HT-29 (cell line): ENCODE measurements at places on chromosomes 5 and 9. TPM values are rescaled to one million over a fixed set of nuclear protein-coding genes. Genes with fewer than 3 reads are reported as not detected.

MLANA gene
- not detected in 2 replicates for total RNA-seq

TAF11L5 gene
- total RNA-seq = not detected in 2 replicates

NPR3 gene
- total RNA-seq = not detected in 2 replicates

LCN15 gene
- 0.60 TPM in 1 of 2 replicates, not detected in the other for total RNA-seq

CETN3 gene
- total RNA-seq = 6.9 and 7.1 TPM in 2 replicates

PCDHGA2 gene
- 0.03 and 0.05 TPM in 2 replicates for total RNA-seq

PPP2R2B gene
- 0.03 and 0.08 TPM in 2 replicates for total RNA-seq

ANKRD18A gene
- 1.3 and 1.9 TPM in 2 replicates for total RNA-seq

CYLC2 gene
- not detected in 2 replicates for total RNA-seq

HRH2 gene
- total RNA-seq = not detected in 2 replicates

LCN1 gene
- not detected in 2 replicates for total RNA-seq

SPACA9 gene
- total RNA-seq = 1.3 and 1.4 TPM in 2 replicates

PCDH12 gene
- not detected in 2 replicates for total RNA-seq

- DNase-seq = no peak
Observed at GRCh38 chr5:95861221-95861863, 38.8 kb upstream of the GLRX start.

GRCh38 chr9:129624168-129624759 lies 1.7 kb upstream of the NTMT1 start:
- peak; percentile 72 for DNase-seq

GRCh38 chr9:93886911-93887310 lies 68.2 kb downstream of the BARX1 start:
- DNase-seq = no peak

DNA sequence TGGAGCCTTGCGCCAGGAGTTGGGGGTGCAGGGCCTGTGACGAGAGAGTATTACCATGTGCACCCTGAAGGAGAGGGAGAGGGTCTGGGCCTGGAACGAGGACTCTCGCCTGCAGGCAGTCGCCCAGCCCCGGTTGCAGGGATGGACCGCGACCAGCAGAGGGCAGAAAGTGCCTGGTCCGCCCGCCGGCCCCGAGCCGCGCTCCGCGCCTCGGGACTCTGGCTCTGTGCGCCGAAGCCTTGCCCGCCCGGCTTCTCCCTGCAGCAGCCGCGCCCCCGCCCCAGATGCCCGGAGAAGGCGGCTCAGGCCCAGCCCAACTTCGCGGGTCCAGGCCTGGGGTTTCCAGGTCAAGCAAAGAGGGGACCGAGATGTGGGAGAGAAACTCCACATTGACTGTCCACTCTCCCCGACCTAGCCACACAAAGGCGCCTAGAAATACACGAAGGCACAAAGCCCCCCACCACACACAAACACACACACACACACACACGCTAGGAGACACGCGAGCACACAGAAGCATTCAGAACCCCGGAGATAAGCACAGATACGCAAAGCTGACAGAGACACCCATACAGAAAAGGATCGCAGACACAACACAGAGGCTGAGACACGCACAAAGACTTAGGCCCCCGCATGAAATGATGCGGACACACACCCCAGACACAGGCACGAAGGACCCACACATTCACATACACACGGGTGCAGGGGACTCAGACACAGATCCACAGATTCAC lies 2.0 kb upstream of the LMX1B start:
- DNase-seq = peak; percentile 67

GRCh38 chr5:132220491-132220890 lies 7.2 kb downstream of the P4HA2 start:
- DNase-seq = no peak

DNA sequence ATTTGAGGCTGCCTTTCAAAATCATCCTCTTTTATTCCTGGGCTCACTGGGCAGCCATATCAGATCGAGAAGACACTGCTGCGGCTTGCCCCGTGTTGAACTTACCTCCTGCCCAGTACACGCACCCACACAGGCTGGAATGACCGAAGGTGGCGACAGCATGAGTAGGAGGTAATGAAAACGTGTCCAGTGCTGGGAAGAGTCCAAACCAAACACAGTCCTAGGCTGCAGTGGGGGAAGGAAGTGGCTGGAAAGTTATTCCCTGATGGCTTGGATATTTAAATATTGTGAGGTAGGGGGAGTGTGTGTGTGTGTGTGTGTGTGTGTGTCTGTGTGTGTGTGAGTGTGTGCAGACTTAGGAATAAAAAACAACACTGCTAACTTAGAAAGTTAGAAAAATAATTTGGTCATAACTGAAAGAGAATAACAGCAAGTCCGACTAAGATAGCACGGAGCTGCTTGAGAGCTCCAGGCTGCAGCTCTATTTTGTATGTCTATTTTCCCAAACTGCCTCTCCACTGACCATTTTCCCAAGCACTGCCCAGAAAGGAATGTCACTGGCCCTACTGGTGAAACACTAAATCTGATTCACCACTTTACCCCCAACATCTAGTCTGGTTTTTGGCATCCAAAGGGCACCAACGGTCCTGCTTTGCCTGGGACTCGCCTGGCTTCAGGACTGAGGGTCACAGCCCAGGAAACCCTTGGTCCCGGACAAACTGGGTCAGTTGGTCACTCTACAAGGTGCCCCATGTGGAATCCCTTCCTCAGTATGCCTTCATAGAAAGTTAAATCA lies 41.2 kb downstream of the ANKH start:
- DNase-seq = no peak

DNA sequence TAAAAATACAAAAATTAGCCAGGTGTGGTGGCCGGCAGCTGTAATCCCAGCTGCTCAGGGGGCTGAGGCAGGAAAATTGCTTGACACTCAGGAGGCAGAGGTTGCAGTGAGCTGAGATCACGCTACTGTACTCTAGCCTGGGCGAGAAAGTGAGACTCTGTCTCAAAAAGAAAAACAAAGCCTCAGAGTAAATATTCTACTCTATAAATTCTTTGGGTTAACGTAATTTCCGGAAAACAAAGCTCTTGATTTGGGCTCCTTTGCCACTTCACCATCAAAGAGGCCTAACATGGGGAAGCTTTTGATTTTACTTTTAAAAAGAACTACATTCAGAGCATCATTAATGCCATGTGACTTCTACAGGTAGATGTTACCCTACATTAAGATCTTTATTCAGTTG lies 103.1 kb downstream of the SERINC5 start:
- no peak for DNase-seq

- DNase-seq = no peak
Observed at GRCh38 chr9:127351182-127352166, 45.5 kb upstream of the SLC2A8 start.

DNA sequence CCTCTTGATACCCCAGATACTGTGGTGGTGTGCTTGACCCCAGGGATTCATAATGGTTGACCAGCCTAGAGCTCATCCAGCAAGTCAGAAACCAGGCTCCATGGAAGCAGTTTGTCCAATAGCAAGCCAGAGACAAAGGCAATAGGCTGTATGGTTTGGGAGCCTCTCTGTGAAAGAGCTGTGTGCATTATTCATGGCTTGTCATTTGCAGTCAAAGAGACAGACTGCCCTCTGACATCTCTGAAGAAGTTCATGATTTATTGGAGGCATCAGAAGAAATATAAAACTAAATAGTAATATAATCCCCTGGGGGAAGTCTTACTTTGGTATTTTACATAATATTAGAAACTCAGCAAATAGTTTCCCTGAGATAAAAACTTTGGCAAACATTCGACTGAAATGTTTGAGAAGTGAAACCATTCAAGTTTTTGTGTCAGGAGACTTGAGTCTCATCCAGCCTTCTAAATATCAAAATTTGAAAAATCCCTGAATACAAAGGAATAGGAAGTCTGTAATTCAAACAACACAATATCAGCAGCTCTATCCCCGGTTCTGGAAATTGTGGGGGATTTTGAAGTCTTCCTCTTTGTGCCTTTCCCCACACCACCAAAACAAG lies 250.3 kb downstream of the ZSWIM6 start:
- DNase-seq = no peak

GRCh38 chr5:37696190-37697021 lies 143.4 kb downstream of the GDNF start:
- DNase-seq = peak; percentile 17

DNA sequence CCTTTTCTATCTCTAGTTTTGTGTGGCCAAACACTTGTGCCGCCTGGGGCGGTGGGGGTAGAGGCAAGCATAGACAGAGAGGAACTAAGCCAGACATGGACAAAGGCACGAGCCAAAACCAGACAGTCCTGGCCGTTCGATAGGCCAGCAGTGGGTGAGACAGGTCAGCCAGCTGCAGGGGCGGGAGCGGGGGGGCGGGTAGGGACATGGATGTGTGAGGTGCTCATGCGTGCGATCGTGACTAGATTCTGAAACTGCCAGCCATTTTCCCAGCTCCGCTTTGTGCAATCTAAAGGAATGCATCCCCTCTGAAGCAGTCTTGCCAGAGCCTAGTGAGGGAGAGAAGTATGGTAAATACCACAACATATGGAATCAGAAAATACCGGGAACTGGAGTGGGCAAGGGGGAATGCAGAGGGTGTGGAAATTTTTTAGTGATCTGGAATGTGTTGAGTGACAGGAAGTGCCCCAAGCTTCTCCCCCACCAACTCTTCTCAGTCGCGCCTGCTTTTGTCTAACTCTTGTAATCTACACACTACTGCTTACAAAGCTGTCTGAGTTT lies 111.9 kb downstream of the NR6A1 start:
- DNase-seq = peak; percentile 83

- DNase-seq = no peak
Observed at GRCh38 chr9:105259731-105260612, 15.5 kb downstream of the SLC44A1 start.

GRCh38 chr5:180790020-180790419 lies 12.6 kb downstream of the MGAT1 start:
- peak; percentile 27 for DNase-seq

DNA sequence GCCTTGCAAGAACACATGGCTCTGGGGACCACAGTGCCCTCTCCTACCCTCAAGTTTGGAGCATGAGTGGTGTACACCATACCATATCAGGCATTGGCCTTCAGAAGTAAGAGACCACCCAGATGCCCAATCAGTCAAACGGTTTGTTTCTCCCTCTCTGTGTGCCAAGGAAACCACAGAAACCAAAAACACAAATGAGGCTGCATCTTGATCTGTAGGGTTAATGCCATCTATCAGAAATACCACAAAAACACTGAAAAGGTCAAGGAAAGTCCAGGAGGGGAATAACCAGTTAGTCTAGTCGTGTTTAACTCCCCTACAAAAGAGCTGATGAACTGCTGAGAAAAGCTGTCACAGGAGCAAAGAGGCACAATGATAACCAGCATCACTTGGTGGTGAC lies 78.4 kb downstream of the INSYN2B start:
- DNase-seq = no peak

DNA sequence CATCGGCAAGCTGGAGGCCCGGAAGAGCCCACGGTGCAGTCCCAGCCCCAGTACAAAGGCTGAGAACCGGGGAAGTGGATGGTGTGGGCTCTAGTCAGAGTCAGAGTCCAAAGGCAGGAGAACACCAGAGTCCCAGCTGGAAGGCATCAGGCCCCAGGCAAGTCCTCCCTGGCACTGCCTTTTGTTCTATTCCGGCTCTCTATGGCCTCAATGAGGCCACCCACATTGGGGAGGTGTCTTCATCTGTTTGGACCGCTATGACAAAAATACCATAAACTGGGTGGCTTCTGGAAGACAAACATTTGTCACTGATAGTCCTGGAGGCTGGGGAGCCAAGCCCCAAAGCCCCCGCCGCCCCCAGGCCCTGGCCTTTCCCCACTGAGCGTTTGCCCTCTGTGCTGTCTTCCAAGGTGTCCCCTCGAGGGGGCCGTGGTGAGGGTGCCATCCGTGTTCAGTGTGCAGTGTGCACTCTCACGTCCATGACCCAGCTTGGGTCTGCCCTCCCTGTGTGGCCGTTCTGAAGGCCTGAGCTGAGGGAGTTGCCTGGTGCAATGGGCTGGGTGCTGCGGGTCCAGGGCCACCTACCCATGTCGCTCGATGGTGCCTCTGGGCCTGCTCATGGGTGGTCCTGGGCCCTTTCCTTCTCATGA lies 99.1 kb upstream of the PPP1R26 start:
- no peak for DNase-seq

- DNase-seq = no peak
Observed at GRCh38 chr5:131575660-131576227, 59.3 kb downstream of the RAPGEF6 start.

DNA sequence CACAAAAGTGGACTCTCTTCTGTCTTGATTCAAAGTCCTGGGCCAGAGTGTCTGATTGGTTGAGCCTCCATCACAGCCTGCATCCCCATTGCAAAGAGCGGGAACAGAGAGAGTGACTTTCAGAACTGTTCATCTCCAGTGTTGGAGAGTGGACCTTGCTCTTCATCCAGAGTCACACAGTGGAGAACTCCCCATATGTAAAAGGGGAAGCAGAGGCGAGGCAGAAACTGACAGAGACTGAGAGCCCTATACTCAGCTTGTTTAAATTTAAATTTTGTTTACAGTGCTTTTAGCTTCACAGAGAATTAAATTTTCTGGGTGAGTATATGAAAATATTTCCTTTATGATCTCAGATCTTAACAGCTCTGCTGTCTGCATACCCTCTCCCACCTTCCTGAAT lies 70.0 kb upstream of the SSBP2 start:
- DNase-seq = no peak

GRCh38 chr9:93569621-93570174 lies 6.7 kb upstream of the PHF2 start:
- DNase-seq = no peak

- DNase-seq = no peak
Observed at GRCh38 chr5:36587354-36587753, 19.1 kb upstream of the SLC1A3 start.

DNA sequence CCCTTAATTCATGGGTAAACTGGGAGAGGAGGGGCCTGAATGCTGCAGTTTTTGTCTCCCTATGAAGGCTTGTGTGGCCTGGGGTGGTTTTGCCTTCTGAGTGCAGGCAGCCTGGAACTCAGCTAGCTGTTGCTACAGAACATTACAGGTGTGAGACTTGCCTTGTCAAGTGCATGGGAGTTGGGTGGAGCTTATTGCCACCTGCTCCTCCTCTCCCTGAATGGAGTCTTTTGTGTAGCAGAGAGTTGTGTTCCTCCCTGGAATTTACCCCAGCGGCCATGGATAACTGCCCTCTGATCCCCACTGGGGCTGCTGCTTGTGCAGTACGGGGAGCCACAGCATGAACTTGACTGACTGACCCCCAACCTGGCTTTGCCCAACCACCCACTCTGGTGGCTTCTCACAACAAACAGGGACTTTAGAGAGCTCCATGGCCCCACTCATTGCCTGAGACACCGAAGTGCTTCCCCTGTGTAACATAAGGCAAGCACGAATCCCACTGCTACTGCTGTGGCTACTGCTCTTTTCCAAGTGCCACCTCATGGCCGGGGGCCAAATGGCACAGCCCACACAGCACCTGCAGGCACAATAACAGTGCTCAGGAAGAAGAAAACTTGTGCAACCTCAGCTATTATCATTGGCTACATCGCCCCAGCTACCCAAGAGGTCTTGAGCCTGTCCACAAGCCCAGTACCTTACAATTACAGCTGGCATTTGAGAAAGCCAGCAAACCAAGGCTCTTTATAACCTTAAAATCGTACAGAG lies 942.9 kb downstream of the CDH18 start:
- peak; percentile 14 for DNase-seq

- DNase-seq = peak; percentile 90
Observed at GRCh38 chr9:113463418-113464285, at the start of gene RGS3. Gene RGS3, plus strand, starts transcription at chr9:113463727. Its CDS starts 76 bp downstream, at chr9:113463803.

GRCh38 chr9:25557645-25558300 lies 120.5 kb downstream of the TUSC1 start:
- no peak for DNase-seq
